ENCODE measurements at places on chromosomes 2 and 18. TPM values are rescaled to one million over a fixed set of nuclear protein-coding genes. Genes with fewer than 3 reads are reported as not detected.

The CERKL gene
- 0.11 TPM for total RNA-seq

The TIMM21 gene
- 63.1 TPM for total RNA-seq

The FEV gene
- not detected for total RNA-seq

GRCh38 chr2:47179388-47179787 is 24.3 kb upstream of the STPG4 start:
- no peak for DNase-seq

- DNase-seq, result no peak
These were observed 102.3 kb downstream of the OSR1 start for GRCh38 chr2:19256121-19256601.

The SPHKAP gene
- total RNA-seq, result not detected

The CABYR gene
- total RNA-seq, result 9.5 TPM

DNA sequence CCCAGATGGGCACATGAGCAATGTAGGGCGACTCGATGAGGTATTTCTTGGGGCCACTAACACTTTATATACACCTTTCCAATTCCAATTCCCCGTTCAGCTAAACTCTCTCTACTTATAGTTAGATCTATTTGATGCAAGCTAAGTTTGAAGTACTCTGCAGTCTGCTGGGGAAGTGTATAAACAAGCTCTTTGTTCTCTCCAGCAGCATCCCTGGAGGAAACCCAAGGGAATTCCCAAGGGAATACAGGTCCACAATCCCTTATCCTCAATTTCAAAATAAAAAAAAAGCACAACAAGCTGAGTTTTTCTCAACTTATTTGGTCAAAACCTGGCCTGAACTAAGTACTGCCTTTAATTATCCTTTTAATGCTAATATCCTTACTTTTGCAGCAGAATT is 433.3 kb downstream of the NBAS start:
- DNase-seq, result no peak

The ARPC2 gene
- total RNA-seq, result 490 TPM

DNA sequence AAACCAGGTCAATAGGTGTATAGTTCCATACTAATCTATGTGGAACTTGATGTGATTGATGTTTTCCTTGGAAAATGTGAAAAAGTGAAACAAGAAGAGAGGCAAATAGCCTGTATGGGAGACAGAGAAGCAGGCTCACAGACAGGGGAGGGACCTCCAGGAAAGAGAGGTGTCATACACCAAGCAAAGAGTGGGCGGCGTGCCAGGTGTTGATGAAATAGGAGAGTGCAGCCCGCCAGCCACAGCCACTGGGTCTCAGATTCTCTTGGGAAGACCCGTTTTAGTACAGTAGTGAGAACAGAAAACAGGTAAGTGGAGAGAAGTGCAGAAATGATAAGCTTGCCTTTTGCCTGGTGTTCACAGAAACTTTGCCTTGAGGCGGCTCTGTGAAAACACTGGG is 301.9 kb downstream of the ZNF407 start:
- no peak for DNase-seq

DNA sequence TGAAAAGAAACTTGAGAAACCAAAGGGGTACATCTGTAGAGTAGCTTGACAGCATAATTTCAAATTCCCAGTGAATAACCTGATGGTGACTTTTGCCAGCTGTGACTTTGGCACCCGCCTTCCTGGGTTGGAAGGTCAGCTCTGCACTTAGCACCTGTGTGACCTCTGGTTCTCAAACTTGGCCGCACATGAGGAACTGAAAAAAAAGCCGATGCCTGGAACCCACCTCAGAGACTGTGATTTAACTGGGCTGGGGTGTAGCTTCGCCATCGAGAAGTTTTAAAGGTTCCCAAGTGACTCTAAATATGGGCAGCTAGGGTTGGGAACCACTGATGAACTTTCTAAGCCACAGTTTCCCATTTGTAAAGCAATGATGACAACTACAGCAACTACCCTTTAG is 6.5 kb downstream of the EFEMP1 start:
- no peak for DNase-seq

GRCh38 chr2:64085936-64086335 is 58.3 kb downstream of the PELI1 start:
- DNase-seq, result no peak

The GATA6 gene
- total RNA-seq, result 3.5 TPM

DNA sequence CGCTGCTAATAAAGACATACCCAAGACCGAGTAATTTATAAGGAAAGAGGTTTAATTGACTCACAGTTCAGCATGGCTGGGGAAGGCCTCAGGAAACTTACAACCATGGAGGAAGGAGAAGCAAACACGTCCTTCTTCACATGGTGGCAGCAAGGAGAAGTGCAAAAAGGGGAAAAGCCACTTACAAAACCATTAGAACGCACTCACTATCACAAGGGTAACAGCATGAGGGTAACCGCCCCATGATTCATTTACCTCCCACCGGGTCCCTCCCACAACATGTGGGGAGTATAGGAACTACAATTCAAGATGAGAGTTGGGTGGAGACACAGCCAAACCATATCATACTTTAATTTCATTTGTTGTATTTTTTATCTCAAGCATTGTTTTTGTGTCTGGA is 67.5 kb downstream of the ATP9B start:
- DNase-seq, result no peak

The PSTPIP2 gene
- total RNA-seq, result 6.8 TPM

The TYMS gene
- total RNA-seq, result 113 TPM

The GRHL1 gene
- total RNA-seq, result 1.3 TPM

GRCh38 chr2:235201756-235202155 is 249.9 kb downstream of the SH3BP4 start:
- no peak for DNase-seq

DNA sequence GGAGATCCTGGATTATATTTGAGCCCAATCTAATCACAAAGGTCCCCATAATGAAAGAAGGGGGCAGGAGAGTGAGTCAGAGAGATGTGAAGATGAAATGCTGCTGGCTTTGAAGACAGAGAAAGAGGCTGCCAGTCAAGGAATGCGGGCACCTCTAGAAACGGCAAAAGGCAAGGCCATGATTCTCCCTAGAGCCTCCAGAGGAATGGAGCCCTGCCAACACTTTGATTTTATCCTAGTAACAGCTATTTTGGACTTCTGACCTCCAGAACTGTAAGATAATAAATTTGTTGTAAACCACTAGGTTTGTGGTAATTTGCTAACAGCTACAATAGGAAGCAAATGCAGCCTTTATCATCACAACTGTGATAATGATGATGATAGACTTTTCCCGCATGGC is 32.9 kb downstream of the LBH start:
- DNase-seq, result no peak

- no peak for DNase-seq
These were observed 5.0 kb upstream of the SMAD2 start for GRCh38 chr18:47935321-47936055.

DNA sequence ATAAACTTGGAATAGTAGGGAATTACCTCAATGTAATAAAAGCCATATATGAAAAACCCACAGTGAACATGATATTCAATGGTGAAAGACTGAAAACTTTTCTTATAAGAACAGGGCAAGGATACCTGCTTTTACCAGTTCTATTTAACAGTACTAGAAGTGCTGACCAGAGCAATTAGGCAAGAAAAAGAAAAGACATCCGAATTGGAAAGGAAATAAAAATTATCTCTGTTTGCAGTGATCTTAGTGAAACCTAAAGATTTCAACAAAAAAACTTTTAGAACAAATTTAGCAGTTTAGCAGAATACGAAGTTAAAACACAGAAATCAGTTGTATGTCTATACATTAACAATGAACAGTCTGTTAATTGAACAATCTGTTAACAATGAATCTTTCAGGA is 69.1 kb downstream of the MIB1 start:
- no peak for DNase-seq

The TPRKB gene
- total RNA-seq, result 85.2 TPM

The PARD3B gene
- 10.6 TPM for total RNA-seq

The ZSWIM2 gene
- not detected for total RNA-seq

DNA sequence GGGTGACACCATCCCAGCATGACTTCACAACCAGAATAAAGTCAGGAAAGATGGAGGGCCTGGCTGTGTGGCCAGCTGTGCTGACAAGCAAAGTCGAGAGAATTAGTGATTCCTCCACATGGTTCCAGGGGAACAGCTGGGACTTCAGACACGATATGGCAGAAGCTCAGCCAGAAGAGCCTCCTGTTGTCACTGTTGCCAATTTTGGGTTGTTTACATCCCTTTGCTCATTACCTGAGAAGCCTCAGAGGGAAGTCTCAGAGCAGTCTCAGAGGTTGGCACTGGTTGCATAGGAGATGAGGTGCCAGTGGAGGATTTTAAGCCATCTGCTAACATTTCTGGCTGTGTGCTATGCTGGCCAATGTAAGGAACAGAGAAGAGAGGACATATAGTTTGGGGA is 16.0 kb downstream of the LINC00305 start:
- no peak for DNase-seq

- no peak for DNase-seq
These were observed 77.5 kb downstream of the MARCO start for GRCh38 chr2:119019521-119019920.

The GLI2 gene
- 20.0 TPM for total RNA-seq

- peak; percentile 19 for DNase-seq
These were observed 48.2 kb upstream of the PPM1B start for GRCh38 chr2:44120428-44120827.

GRCh38 chr2:161988589-161988988 is 85.4 kb downstream of the DPP4 start:
- DNase-seq, result no peak

DNA sequence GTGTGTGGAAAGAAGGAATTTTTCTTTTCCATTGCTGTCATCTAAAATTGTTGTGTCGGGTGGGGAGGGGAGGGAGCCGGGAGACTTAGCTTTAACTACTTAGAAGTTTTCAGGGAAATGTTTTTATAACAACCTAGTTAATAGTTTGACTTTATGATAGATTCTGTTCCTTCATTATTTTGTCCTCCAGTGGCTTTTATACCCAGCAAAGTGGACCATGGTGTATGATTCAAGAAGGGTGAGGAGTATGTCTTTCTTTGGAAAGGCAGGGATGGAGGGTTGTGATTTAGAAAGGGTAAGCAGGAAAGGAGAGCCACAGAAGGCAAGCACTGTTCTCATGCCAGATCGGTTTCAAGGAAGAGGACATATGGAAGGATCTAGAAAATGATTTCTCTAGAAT is 261.8 kb downstream of the NEDD4L start:
- no peak for DNase-seq

DNA sequence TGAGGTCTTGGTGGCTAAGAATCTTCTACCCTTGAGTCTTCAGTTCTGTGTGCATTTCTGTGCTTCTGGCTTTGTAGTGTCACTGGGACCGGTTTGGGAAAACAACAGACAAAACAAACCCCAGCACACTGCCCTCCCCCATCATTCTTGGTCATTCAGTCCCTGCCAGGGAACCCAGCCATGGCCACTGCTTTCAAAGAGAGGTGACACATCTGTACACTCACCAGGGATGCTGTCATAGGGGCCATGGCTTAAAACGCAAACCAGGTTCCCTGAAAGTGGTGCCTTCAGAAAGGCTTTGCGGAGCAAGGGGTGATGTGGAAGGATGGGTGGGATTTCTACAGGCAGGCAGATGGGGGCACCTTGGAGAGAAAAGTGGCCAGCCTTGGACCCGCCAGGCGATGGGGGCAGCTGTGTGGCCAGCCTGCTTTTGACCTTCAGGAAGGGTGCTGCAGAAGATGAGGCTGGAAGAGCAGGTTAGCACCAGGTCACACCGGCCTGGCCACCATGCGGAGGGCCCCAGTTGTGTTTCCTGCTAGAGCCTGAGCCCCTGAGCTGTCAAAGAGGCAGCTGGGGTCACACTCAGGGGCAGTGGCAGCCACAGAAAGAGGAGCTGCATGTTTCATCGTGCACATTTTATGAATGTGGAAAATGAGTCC is 101.3 kb downstream of the INHBB start:
- DNase-seq, result no peak

DNA sequence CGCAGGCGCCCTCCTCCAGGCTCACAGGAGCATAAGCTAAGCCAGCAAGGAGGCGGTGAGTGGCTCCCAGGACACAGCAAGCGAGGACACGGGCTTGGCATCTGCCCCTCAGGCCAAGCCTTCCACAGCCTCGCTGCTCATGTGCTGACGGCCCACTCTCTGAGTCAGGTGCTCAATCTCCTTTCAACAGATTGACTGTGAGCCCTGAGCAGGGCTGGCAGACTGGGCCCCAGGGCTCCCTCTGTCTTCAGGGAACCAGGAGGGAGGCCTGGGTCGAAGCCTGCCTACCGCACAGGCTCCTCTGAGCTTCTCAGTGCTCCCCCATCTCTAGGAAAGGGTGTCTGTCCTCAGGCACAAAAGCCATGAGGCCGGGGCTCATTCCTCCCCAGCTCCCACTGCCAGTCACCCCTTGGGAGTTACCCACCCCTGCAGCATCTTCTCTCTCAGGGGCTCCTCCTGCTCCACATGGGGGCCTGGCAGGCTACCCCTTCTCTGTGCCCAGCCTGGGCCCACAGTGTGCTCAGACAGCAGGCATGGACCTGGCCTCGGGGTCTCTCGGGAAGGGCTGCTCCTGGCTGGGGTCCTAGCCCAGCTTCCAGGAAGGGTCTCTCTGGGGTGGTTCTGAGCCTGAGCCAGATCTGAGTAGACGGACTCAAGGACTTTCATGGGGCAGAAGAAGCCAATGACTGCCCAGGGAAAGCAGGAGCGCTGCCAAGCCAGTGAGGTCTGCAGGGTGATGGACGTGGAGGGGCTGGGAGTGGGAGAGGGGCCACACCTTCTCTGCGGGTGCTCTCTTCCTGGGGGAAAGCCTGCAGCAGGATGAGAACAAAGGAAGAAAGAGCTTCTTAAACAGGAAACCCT is 138.0 kb upstream of the GPC1 start:
- no peak for DNase-seq

The SPC25 gene
- 64.8 TPM for total RNA-seq

DNA sequence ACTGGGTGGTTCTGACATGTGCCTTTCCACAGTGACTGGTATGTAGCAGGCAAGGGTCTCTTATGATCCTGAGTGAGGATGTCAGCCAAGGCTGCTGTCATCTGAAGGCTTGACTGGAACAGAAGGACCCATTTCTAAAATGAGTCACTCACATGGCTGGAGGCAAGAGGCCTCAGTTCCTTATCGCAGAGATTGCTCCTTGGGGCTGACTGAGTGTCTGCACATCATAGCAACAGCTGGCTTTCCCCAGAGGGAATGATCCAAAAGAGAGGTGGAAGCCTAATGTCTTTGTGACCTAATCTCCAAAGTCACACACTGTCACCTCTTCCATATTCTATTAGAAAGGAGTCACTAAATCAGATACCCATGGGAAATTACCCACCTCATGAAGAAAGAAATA is 114.0 kb downstream of the NEDD4L start:
- no peak for DNase-seq

- DNase-seq, result no peak
These were observed 19.1 kb downstream of the HDAC4 start for GRCh38 chr2:239381709-239382134.

DNA sequence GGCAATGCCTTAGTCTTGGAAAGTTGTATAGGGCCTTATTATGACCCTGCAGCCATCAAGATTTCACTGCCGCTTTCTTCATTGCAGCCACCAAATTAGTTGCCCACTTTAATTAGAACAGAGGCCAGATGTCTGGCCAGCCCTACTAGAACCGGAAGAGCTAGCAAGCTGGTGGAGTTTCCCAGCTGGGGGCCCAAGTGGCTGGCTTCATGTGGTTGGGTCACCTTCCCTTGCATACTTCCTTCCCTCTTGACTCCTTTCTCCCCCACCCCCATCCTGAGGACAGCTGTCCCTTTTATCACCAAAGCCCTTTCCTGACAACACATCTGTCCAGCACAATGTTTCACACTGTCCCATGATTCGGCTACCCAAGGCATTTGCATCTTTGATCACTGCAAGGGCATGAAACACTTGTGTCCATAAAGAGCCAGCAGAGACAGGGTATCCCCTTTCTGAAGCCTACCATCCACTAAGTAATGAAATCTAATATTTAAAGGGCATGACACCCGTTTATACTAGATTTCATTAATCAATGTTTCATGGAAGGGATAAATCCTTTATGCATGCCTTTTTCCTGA is 187.2 kb downstream of the BCL11A start:
- no peak for DNase-seq
